IMR-90 (cell line): ENCODE measurements at places on chromosomes 5 and 9. TPM values are rescaled to one million over a fixed set of nuclear protein-coding genes. Genes with fewer than 3 reads are reported as not detected.

Gene STPG3
- total RNA-seq = not detected in 2 replicates

Gene PROB1
- total RNA-seq = under 0.01 TPM in 2 replicates

DNA sequence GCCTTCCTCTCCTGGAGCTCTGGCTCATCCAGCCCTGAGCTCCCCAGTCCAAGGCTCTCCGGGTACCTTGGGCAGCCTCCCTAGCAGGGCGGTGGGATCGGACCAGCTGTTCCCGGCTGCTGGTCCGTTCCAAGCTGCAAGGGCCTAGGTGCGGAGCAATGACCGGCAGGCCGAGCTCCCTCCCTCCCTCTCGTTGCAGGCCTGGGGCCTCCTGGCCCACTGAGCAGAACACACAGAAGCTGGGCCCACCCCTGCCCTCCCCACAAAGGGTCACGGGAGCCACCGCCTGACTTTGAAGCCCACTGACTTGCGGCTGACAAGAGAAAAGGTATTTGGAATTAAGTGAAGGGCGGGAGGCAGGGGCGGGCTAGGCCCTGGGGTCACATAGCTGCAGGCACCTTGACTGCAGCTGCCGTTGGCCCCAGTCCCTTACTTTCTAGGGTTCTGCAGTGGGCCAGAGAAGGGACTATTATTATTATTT lies 104.7 kb upstream of the IER5L start:
- no peak for DNase-seq

Gene TNC
- 170 and 192 TPM in 2 replicates for total RNA-seq

GRCh38 chr9:75106857-75107256 lies 18.5 kb downstream of the OSTF1 start:
- no peak for DNase-seq

DNA sequence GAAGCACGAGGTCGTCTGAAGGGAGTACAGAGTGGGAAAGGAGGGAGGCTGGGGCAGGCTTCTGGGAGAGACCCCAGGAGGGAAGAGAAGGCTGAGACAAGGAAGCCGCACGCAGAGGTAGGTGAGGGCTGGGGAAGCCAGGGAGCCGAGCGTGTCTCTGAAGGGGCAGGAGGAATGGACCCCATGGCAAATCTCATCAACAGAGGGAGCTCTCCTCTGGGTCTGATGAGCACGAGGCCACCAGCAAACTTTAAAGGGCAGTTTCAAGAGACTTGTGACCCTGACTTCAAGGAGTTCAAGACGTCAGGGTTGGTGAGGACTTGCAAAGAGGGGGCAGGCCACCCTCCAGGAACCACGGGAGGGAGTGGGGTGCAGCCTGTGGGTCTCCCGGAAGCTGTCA lies 326.2 kb upstream of the IRX2 start:
- DNase-seq = no peak

- DNase-seq = no peak
Measured at GRCh38 chr9:129867136-129868022, 32.1 kb downstream of the USP20 start.

- peak; percentile 89 for DNase-seq
Measured at GRCh38 chr5:172820046-172820767, 13.8 kb upstream of the ERGIC1 start.

DNA sequence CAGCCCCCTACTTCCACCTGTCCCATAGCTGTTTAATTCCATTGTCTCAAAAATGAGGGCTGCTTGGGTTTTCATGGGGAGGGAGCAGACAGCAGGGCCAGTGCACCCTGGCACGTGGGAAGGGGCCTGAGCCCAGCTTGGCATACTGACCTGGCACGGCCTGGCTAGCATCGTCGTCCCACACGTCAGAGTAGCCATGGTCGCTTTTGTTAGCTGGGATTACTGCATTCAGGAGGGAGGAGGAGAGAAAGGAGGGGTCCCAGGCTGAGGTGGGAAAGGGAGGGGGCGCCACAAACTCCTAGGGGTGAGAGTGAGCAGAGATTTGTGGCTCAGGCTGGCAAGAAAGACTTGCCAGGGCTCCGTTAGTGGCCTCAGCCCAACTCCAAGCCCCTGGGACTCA lies 21.1 kb upstream of the CYSTM1 start:
- DNase-seq = no peak

DNA sequence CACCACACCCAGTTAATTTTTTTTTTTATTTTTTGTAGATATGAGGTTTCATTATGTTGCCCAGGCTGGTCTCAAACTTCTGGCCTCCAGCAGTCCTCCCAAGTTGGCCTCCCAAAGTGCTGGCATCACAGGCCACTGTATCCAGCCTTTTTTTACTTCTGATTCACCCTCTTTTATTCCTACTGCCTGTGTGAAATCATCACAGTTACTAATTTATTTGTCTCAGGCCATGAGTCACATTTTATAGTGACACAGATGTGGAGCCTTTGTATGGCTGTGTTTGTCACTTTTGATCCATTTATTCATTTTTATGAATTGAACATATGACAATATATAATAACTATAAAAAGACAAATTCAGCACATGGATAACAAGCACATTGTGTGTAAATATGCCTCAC lies 67.1 kb upstream of the SNX2 start:
- DNase-seq = no peak

DNA sequence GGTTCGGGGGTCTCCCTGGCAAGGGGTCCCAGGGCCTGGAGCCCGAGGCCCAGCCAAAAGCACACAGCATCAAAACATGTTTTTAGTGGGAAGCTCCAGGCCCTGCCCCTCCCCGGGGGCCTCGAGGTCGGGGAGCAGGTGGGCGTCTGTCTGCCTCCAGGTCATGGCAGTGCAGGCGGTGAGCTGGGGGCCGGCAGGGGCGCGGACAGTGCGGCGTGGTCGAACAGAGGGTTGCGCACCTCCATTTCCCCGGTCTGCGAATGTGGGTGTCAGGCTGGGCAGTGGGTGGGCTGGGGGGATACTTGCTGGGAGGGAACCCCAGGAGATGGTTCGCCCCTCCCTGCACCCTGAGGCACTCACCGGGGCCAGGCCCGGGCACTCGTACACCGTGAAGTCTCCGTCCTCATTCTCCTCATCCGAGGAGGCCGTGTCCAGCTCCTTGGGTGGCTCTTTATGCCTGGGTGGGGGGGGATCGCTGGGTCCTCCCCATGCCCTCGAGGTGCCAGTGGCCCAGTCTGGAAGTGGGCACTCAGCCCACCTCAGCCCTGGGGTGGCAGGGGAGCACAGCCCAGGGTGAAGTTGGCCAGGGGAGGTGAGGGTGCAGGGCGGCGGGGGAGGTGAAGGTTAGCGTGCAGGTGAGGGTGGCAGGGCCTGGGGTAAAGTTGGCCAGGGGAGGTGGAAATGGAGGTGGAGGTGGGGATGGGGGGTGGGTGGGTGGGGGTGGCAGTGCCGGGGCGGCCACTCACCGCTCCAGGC lies 6.2 kb downstream of the NPDC1 start:
- no peak for DNase-seq

Gene GABRA1
- total RNA-seq = not detected in 2 replicates
